Substantia nigra (tissue), 51 donors: ENCODE measurements at places on chromosomes 11 and 22.

DNA sequence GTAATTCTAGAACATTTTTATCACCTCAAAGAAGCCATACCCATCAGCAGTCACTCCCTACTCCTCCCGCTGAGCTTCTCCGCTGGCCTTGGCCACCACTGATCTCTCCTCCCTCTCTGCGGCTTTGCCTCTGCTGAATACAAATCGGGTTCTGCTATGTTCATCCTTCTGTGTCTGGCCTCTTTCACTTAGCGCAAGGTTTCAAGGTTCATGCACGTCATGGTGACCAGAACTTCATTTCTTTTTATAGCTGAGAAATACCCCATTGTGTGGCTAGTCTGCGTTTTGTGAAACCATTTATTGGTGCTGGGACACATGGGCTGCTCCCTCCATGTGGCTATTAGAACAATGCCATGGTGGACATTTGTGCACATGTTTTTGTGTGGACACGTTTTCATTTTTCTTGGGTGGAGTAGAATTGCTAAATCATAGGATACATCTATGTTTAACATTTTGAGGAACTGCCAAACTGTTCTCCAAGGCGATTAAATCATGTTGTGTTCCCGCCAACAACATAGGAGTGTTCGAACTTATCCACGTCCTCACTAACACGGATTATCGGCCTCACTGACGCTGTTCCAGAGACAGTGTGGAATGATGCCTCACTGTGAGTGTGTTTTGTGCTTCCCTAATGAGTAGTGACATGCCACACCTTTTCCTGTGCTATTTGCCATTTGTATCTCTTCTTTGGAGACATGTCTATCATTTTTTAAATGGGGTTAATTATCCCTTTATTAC, 24.2 kb upstream of the KRTAP5-6 start:
- no peak for DNase-seq

DNA sequence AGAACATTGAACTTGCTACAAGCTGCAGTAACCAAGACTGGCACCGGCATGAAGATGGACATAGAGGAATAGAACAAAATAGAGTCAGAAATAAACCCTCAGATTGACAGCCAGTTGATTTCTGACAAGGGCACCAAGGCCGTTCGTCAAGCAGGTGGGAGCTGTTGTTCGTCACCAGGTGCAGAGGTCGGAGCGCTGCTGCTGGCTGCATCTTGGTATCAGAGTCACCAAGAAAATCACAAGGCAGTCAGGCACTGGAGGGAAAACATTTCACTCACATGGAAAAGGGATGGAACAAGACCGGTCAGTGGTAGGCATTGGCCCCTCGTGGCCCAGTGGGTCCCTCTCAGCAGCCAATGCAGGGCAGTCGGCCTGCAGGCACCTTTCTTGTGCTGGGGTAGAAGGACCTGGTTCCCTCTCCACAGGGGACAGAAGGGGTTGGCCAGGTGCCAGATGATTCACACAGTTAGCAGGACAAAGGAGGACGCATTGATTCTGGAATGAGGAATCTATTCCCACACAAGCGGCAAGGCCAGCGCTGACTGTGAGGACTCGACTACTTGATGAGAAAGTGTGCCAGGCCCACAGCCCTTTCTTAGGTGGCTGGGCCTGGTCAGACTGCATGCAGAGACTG, 115.8 kb upstream of the FGF3 start:
- DNase-seq, result no peak

DNA sequence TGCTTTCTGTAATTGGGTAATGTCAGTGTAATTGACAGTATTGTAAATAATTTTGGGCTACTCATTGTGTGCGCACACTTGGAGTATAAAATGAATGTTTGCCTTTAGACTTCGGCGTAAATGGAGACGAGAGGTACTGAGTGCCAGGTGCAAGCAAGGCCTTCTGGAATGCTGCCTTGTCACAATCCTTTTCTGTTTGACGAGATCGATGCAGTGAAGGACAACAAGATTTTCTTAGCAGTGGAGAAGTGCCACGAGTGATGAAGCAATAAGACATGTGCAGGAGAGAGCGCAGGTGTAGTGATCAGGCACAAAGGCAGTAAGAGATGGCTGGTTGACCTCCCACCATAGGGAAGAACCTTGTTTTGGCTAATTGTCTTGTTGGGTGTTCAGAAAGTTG, 67.5 kb downstream of the DDX10 start:
- DNase-seq, result no peak

DNA sequence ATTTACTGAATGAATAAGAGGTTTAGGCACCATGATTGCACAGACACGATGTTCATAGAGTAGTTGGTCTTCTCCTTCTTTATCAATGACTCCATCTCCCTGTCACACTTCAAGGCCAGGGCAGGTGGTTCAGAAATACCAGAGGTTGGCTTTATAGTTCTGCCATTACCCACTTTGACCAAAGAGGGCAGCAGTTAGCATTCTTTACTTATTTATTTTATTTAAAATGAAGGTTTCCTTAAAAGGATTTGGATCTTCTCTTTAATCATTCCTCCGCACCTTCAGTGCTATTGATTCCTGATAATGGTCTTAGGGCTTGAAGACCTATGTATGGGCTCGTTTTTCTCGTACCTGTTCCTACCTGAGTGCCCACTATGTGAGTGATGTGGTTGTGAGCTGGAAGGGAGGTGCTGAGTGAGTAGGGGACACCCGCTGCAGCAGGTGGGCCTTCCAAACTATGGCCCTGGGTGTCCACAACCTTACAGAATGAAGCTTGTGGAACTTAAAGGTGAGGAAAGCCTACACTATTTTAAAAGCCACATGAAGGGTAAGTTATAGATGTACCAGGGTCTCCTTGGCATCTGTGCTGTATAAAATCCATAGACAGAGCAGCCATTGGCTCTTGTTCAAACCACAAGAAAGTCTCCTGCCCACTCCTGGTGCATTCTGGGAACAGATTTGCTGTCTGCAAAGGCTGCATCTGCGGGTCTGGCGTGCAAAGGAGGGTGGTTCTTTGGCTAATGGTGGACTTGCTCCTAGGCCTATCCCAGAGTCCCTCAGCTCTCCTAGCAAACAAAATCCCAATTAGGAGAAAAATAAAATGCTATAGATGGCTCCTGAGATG, 35.0 kb downstream of the TIMP3 start:
- DNase-seq, result no peak

GRCh38 chr11:75022296-75022695, 33.6 kb downstream of the NEU3 start:
- no peak for DNase-seq

GRCh38 chr11:30683176-30683575, 97.0 kb upstream of the MPPED2 start:
- DNase-seq, result no peak

- no peak for DNase-seq
These were observed 74.3 kb upstream of the ARHGAP42 start for GRCh38 chr11:100612766-100613165.

GRCh38 chr11:104916442-104916841, 18.2 kb upstream of the CASP12 start:
- no peak for DNase-seq

DNA sequence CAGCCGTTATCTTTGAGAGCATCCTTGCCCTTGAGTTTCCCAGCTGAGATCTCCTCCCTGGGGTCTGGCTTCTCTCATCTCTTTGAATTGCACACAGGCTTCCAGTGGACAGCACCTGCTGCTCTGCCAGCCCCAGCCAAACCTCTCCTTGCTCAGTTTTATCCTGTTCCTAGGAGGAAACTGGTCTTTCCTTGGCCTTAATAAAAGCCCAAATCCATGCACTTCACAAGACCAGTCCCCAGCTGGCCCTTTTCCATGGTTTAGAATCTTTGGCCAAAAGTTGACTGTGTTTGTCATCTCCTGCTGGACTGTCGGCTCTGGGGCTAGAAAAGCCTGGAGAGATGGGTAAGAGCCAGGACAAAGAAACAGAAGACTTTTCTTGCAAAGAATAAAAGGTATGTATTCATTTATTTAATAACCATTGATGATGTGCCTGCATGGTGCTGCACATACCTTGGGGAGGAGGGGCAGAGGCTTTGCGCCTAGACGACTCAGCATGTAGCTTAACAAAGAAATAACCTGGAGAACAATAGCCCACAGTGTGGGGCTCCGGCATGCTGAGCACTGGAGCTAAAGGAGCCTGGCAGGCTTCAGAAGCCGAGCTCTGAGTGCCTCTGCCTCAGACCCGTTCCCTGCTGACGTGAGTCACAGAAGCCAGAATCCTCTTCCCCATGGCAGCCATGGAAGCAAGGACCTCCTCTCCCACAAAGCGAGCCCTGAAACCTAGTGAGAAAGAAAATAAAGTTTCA, 319.3 kb upstream of the B3GAT1 start:
- DNase-seq, result no peak

DNA sequence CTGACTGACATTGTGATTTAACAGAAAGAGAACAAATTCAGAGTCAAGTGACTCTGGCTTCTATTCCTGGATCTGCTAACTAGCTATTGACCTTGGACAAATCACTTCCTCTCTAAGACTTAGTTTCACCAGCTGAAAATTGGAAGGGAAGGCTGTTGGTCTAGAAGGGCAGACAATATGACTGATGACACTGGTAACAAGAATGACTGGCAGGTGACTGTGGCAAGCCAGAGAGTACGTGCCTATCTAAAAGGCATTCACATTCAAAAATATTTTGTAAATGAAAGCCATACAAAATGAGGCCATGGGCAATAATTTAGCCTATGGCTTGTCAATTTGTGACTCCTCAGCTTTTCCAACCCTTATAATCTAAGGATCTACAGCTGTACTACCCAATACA, 23.5 kb downstream of the SERGEF start:
- no peak for DNase-seq

DNA sequence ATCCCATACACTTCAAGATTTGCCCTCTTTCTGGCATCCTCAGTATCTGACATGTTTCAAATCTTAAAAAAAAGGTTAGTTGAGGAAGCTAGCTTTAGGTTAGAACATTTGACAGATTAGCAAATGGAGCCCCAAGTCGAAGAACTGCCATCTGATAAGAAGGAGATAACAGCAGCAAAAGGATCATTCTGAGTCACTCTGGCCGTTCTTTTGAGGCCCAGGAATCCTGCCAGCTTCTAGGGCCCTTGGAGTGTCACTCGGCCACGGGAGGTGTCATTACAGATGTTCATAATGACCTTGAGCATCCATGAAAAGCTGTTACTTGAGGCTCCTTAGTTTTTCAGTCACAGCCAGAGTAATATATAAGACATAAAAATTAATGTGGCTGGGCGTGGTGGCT, 132.1 kb upstream of the RASSF10 start:
- no peak for DNase-seq

DNA sequence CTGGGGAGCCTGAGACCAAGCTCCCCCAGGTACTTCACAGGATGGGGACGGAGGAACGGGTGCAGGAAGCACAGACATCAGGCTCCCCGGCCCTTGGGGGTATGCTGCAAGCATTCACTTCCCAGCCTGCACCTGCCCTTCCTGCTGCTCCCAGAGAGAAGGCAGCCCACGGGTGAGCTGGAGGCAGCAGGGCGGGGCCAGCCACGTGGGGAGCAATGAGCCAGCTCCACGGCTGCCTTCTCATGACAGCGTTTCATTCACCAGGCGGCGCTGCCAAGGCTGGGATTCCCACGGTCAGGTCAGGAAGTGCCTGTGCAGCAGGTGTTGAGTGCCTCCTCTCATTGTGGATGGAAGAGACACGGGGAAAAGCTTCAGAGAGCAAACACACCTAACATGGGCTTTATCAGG, 14.5 kb upstream of the PHLDA2 start:
- DNase-seq, result no peak

DNA sequence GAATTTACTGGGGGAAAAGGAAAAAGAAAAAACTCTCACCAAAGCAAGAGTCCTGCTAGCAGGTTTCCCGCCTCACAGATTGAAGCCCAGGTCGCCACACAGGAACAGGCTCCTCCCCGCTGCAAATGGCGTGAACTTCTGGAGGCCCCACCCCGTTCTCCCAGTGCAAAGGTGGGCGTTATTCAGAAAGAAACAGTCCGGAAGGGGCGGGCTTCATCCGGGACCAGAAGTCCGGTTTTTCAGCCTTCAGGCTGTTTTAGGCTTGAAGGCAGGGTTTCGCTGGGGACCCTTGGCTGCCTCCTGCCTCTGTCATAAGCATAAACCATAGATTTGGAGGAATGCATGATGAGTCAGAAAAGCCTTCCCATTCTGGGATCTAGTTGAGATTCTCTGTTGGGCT, 148.3 kb upstream of the POU2AF2 start:
- no peak for DNase-seq

DNA sequence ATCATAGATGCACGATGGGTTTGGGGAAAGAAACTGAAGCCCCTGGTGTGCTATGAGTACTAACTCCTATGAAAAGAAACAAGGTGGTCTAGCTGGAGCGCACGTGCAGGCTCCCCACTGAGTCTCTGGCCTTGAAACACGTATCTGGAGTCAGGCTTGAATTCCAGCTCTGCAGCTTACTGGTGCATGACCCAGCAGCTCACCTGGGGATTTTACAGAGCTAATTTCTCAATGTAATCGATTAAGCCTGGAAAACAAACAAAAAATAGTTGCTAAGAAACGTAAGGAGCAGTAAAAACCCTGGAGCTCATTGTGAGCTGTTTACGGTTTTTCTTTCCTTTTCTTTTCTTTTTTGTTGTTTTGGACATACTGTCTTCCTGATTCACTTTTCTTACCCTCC, 12.3 kb downstream of the KCNJ1 start:
- DNase-seq, result no peak

DNA sequence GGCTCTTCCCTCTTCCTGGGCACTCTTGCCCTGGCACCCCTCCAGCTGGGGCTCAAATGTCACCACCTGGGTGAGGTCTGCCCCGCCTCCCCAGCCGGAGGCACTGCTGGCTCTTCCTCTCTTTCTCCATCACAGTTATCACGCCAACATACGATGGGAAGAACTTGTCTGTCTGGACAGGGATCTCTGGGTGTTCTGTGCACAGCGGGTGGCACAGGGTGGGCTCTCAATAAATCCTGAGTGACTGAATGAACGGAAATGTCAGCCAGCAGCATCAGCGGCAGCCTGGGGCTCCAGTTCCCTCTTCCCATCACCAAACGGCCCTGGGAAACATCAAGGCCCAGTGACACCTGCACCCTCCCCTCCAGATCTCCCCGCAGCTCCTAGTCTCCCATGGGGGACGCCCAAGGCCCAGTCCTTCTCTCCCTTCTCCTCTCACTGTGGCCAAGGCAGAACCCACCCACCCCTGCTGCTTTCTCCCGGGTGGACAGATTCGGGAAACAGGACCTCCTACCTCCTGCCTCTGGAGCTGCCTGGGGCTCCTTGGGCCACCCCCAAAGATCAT, 440 bp upstream of the SLC25A45 start:
- no peak for DNase-seq

- DNase-seq, result no peak
These were observed 42.6 kb upstream of the MPEG1 start for GRCh38 chr11:59255281-59255680.

DNA sequence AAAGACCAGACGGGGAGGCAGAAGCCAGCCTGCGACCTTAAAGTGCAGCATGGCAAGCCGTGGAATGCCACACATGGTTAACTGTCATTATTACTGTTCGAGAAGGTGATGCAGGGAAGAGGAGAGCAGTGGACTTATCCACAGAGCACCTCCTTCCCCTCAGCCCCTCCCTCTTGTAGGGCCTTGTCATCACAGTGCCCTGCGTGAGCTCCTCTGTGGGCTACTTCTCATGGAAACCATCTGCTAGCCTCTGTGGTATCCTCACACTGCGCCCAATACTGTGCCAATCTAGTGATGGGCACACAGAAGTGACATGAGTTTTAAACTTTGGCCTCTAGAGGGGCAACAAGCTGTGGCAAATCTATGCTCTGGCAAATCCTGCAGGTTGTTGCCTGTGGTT, 18.2 kb upstream of the CCDC134 start:
- no peak for DNase-seq
